NCI-H2029 (cell line): ENCODE measurements at places on chromosomes 7 and 10.

DNA sequence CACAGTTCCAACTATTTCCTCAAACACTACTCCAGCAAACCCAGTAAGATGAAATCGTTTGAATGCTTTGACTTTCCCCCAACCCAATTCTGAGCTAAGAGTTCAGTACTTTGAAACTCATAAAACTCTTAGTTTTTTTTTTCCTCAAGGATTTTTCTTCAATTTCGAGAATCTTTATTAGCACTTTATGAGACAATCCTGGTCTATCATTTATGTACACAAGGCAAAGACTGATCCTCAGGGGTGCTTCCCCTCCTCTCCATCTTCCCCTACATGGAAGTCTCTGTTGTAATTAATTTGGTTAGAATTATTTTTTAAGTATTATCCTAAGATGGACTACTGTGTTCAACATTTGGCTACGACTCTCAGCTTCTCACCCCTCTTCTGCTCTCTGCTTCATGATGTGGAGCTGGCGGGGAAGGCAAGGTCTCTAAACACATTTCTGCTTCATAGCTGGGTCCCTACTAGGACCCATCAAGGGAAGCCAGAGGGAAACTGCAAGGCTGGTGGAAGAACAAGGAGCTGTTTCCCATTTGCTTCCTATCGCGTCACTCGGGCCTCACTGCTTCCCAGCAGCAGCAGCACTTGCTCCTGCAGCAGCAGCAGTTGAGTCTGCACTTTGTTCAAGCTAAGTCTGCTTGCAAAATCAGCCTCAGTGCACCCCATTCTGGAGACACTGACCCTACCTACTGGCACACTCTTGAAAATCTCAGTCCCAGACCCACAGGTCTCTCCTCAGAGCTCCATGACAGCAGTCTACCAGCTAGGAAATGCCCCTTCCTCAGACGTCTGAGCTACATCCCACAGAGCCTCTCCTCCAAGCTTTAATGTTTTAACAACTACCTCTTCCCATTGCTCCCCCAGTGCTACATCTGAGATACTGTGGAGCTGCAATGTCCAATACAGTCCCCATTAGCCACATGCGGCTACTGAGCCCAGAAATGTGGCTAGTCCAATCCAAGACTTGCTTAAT, 90.0 kb downstream of the CHCHD3 start:
- no peak for DNase-seq

DNA sequence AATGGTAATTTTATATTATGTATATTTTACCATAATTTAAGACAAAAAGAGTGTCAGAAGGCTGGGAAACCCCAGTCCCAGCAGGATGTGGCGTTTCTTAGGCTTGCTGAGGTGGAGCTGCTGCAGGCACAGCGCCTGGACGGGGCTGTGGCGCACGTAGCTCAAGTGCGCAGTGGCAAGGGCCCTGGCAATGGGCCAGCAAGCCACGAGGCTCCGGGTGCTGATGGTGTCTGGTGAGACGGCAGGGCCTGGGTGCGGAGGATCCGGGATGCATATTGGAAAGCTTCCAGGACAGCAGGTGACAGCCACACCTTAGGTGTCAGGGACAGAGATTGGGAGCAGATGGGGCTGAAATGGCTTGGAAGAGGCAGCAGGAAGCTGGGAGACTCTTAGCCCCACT, 37.2 kb downstream of the CLEC2L start:
- DNase-seq: peak; percentile 99

DNA sequence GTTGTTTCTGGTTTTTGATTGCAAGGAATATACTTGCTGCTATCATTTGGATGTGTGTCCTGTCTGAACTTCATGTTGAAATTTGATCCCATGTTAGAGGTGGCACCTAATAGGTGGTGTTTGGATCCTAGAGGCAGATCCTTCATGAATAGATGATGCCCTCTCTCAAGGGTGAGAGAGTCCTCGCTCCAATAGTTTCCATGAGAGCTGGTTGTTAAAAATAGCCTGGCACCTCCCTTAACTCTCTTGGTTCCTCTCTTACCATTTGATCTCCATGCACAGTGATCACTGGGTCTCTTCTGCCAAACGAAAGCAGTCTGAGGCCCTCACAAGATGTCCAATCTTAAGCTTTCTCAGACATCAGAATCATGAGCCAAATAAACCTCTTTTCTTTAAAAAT, 49.0 kb upstream of the ZNF248 start:
- no peak for DNase-seq

DNA sequence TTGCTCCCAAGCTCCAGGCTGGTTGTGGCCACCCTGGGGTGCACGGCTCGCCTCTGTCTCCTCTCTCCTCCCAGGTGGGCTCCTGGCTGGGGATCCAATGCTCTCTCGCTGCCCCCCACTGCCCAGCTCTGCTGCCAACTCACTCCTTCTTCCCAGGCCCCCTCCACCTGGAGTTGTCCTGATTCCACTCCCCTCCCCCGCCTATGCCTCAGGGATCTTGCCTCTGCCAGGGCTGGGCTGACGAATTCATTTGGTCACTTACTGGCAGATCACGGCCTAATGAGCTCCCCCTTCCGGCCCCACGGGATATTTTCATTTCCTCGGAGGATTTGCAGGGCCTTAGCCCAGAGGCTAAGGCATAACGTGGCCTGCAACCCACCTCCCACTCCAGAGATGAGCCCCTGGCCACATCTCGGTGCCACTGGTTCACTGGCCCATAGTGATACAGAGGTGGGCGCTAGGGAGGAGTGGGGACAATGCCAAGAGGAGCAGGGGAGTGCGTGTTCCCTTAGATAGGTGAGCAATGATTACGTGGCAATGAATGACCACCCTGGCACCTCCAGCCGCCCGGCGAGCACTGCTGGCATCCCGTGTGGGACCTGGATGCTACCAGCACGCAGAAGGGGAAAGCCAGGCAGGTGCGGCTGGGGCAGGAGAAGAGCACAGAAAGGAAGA, 344.6 kb upstream of the SHH start:
- DNase-seq: no peak

- DNase-seq: no peak
Observed at GRCh38 chr7:96236198-96237039, 85.5 kb downstream of the SLC25A13 start.

DNA sequence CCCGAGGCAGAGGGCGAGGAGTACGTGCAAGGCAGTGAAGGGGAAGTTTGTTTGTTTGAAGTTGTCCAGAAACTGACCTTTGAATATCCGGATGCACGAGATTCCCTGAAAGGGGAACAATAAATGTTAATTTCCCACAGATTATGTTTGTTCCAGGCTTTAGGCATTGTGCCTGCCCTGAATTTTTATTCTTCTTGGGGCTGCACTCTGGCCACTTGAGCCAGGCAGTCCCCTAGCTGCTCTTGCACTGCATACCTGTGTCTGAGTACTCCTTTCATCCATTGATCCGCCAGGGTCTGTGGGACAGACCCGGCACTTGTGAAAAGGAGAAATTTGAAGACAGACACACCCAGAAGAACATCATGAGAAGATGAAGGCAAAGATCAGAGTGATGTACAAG, 343.5 kb upstream of the FOXK1 start:
- no peak for DNase-seq

GRCh38 chr7:102898532-102898859, 14.3 kb upstream of the LRRC17 start:
- no peak for DNase-seq

GRCh38 chr7:141012696-141013344, 1.9 kb downstream of the MRPS33 start:
- no peak for DNase-seq

- no peak for DNase-seq
Observed at GRCh38 chr10:48710647-48711275, 26.1 kb downstream of the WDFY4 start.

- DNase-seq: no peak
Observed at GRCh38 chr7:29253225-29253624, 58.6 kb downstream of the CHN2 start.

DNA sequence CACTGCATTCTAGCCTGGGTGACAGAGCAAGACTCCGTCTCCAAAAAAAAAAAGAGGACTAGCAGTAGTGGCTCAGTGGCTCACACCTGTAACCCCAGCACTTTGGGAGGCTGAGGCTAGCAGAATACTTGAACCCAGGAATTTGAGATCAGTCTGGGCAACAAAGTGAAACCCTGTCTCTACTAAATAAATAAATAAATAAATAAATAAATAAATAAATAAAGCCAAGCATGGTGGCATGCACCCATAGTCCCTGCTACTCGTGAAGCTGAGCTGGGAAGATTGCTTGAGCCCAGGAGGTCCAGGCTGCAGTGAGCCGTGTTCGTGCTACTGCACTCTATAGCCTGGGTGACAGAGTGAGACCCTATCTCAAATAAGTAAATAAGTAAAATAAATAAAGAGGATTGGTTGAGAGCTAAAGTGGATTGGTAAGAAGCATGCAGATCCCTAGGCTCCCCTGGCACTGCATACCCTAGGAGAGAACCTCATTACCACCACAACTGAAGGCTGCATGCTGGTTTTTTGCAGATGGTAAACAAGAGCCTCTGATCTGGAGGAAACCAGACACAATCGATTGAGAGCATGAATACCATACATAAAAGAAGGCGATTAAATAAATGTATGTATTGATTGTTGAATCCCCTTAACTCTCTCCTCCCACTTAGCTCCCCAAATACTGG, 163.2 kb downstream of the REEP3 start:
- no peak for DNase-seq

DNA sequence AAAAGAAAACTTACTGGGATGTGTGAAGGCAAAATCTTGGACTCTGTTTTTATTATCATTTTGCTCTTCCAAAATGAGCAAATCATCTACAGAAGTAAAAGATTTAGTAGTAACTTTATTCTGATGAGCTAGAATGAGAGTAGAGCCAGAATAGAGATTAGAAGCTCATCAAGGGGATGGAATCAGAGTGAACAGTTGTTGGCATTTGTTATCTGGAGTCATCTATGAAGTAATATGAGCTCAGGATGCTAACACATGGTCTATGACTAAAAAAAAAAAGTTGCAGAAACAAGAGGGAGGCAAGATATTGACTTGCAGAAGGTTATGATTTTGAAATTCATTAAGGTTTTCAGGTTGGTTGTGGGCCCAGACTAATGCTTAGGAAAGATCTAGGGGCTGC, 409.1 kb upstream of the ETV1 start:
- no peak for DNase-seq

GRCh38 chr10:121616291-121616690, 18.0 kb upstream of the FGFR2 start:
- DNase-seq: no peak

DNA sequence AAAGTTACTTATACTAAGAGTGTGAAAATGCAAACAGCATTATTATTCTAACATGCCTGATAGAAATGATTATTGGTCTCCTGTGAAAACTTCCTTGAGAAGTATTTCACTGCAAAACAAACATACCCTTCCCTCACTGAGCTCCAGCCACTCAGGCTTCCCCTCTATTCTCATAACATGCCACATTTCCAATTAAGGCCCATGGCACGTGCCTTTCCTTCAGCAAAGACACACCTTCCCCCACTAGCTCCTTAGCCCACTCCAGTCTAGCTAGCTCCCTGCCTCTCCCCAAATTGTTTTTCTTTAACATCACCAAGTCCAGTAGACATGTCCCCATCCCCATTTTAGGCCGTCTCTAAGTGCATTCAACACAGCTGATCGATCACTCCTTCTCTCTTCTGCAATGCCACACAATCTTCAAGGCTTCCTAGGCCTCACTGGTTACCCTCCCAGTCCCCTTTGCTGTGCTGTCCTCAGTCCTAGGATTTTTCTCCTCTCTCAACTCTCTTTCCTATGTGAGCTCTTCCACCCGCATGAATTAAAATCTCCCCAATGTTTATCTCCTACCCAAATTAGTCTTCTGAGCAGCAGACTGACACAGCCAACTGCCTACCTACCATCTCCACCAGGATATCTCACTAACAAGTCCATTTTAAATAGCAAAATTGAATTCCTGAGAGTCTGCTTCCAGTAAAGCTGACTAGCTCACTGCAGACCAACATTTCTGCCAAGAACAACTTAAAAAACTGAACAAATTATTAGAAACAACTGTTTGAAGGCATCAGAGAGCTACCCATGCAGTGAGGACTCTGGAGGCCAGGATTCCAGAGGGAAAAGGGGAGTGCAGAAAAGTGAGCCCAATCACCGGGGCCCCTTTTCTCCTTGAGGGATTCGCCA, 11.9 kb downstream of the CYTH3 start:
- no peak for DNase-seq

GRCh38 chr10:18532881-18533535, 118.4 kb downstream of the NSUN6 start:
- DNase-seq: no peak

- DNase-seq: no peak
Observed at GRCh38 chr10:128032466-128032865, 93.8 kb downstream of the MKI67 start.

GRCh38 chr10:71213127-71213621, 804 bp downstream of the UNC5B start:
- DNase-seq: peak; percentile 62

GRCh38 chr7:93758631-93759030, 131.9 kb downstream of the TFPI2 start:
- DNase-seq: no peak

- no peak for DNase-seq
Observed at GRCh38 chr10:86090807-86091206, 275.8 kb downstream of the GRID1 start.

- no peak for DNase-seq
Observed at GRCh38 chr10:63720676-63721075, 199.5 kb downstream of the REEP3 start.

DNA sequence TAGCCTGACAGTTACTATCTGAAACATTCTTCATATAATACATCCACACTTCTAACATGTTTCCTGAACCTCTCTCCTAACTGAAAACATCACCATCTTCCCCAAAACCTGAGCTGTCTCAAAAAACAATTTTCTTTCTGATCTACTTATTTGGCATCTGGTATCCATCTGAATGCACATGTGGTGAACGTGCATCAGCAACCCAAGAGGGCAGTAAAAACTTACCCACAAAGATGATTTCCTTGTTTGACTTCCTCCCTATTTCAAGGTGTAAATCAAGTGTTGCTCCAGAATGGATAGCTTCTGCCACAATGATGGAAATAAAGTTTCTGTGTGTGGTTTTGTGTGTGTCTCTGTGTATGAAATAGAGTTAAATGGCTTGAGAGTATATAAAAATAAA, 500.4 kb downstream of the MAGI2 start:
- no peak for DNase-seq

- DNase-seq: no peak
Observed at GRCh38 chr10:99976886-99977665, 32.7 kb downstream of the DNMBP start.

DNA sequence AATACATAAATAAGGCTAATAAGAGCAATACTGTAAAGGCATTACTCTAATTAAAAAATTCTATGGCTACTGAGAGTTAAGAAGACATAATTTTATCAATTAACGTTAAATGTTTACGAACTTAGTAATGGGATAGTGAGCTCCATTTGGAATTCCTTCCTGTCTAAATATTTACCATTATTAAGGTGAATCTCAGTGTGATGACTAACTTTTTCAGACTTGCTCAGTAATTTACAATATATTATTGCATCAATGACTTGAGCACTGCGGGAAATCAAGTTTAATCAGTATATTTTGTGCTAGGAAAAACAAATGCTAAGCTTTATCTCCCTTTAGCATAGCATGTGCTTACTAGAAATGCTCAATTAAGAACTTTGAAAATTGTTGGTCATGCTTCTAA, 282.5 kb upstream of the TEX47 start:
- DNase-seq: no peak

GRCh38 chr7:26857170-26857505, 7.3 kb downstream of the SKAP2 start:
- DNase-seq: no peak

GRCh38 chr10:112087953-112088456, 95.6 kb downstream of the GPAM start:
- no peak for DNase-seq
